ENCODE measurements at places on chromosomes 3 and 15. TPM values are rescaled to one million over a fixed set of nuclear protein-coding genes. Genes with fewer than 3 reads are reported as not detected.

The PCOLCE2 gene
- 18.2 TPM for polyA plus RNA-seq

The CASR gene
- polyA plus RNA-seq = 0.03 TPM

The TASOR gene
- polyA plus RNA-seq = 50.9 TPM

The ELL3 gene
- 2.8 TPM for polyA plus RNA-seq

The ZNF662 gene
- 5.4 TPM for polyA plus RNA-seq

The WNT5A gene
- polyA plus RNA-seq = 0.54 TPM

Measured in adrenal gland (tissue), 19 donors.